ENCODE measurements at places on chromosomes 12 and 14.

DNA sequence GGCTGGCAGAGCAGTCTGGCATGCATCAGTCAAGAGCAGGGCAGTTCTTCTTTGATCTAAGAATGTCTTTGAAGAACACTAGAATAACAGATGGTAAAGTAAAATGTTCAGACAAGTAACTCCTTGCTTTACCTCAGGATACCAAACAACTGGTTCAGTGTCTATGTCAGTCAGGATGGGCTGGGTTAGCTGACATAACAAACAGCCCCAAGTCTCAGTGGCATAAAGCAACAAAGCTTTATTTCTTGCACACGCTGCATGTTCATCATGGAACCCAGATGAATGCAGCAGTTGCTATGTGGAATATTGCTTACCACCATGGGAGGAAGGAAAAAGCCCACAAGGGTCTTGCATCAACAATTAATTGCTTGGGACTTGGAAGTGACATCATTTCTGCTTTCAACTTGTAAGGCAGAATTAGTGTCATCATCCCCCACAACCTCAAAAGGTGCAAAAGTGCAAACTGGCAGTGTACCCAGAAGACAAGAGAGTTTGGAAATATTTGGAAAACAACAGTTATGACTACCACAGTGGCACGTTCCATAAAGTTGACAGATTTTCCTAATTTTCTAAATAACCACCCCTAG, 21.2 kb downstream of the GPRC5D start:
- H3K4me1 ChIP-seq: no peaks in the 10 kb centered on the region
- H3K4me3 ChIP-seq: no peak overlapping the region
- no peak for DNase-seq
- no peak overlapping the region for H3K27ac ChIP-seq
- H3K27me3 ChIP-seq: no peaks in the 10 kb centered on the region
- H3K36me3 ChIP-seq: no peaks in the 10 kb centered on the region

- no peaks in the 10 kb centered on the region for H3K27me3 ChIP-seq
- H3K36me3 ChIP-seq: no peaks in the 10 kb centered on the region
- H3K27ac ChIP-seq: no peak overlapping the region
- no peak overlapping the region for H3K4me3 ChIP-seq
- H3K4me1 ChIP-seq: no peaks in the 10 kb centered on the region
Observed at GRCh38 chr12:5060958-5061357, 17.3 kb downstream of the KCNA5 start.

- peaks cover 6% of the 10 kb centered on the region for H3K27me3 ChIP-seq
- H3K27ac ChIP-seq: no peak overlapping the region
- DNase-seq: no peak
- no peaks in the 10 kb centered on the region for H3K4me1 ChIP-seq
Observed at GRCh38 chr14:24849471-24849870, 200.5 kb downstream of the STXBP6 start.

- H3K27me3 ChIP-seq: no peaks in the 10 kb centered on the region
- H3K36me3 ChIP-seq: no peaks in the 10 kb centered on the region
- no peak for DNase-seq
Observed at GRCh38 chr14:66398437-66398836, 87.7 kb upstream of the CCDC196 start.

DNA sequence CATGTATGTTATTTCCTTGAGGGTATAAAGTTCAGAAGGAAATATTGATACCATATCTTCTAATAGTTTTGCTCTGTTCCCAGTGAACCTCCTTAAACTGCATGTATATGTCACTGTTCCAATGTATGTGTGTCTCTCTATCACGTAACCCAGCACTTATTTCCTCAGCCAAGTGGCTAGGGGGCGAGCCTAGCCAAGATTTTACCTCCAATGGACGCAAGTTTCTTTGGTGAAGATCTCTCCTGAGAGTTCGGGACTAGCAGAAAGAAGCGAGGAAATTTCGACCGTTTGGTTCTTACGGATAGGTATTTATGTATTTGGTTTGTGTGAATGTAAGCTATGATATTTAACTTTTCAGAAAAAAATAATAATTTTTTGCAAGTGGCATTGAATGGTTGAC, 2.5 kb downstream of the SFSWAP start:
- peaks cover 21% of the 10 kb centered on the region for H3K4me1 ChIP-seq
- no peak overlapping the region for H3K4me3 ChIP-seq
- H3K27me3 ChIP-seq: no peaks in the 10 kb centered on the region
- H3K27ac ChIP-seq: no peak overlapping the region
- H3K36me3 ChIP-seq: peaks cover 43% of the 10 kb centered on the region

DNA sequence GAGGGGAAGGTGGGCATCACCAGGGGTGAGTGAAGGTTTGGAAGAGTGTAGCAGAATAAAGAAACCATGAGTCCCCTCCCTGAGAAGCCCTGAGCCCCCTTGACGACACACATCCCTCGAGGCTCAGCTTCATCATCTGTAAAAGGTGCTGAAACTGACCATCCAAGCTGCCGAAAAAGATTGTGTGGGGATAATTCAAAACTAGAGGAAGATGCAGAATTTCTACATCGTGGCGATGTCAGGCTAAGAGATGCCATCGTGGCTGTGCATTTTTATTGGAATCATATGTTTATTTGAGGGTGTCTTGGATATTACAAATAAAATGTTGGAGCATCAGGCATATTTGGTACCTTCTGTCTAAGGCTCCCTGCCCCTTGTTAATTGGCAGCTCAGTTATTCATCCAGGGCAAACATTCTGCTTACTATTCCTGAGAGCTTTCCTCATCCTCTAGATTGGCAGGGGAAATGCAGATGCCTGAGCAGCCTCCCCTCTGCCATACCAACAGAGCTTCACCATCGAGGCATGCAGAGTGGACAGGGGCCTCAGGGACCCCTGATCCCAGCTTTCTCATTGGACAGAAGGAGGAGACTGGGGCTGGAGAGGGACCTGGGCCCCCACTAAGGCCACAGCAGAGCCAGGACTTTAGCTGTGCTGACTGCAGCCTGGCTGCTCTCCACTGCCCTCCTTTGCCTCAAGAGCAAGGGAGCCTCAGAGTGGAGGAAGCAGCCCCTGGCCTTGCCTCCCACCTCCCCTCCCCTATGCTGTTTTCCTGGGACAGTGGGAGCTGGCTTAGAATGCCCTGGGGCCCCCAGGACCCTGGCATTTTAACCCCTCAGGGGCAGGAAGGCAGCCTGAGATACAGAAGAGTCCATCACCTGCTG, 7.0 kb downstream of the SERPINA1 start:
- no peaks in the 10 kb centered on the region for H3K36me3 ChIP-seq
- no peak overlapping the region for H3K27ac ChIP-seq
- H3K4me3 ChIP-seq: no peak overlapping the region
- no peaks in the 10 kb centered on the region for H3K27me3 ChIP-seq
- DNase-seq: no peak

DNA sequence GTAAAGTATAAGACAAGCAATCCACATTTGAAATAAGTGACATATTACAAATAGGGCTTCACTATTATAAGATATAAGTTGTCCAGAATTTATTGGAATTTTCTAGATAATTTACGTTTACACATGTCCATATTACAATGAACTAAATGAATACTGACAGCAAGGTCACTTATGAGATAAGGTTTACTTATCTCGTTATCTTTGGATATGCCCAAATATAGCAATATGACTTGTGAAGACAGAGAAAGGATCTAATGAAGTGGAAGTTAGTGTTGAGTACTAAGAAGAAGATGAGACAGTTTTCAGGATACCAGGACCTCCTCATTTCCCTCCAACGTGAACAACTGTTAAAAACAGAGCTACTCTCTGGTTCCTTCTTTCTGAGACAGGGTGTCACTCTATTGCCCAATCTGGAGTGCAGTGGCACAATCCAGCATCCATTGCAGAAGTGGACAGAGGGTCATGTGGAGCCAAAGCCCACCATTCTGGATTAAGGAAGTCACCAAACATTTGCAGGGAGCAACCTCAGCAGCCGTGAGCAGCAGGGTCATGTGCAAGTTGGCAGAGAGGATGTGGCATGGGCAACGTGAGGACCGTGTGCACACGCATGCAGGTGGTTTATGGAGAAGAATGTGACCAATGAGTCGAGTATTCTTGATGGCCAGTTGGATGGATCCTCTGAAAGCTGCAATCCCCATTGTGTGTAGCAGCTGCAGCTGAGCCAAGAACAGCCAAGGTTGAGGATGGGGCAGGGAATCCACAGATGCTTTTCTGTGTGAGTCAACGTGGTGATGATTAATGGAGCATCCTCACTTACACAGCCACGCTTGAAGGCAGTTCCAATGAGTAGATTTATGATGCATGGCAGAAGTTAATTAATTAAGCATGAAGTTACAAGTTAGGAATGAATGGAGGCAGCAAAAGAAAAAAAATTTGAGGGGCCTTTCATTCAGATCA, 111.0 kb downstream of the BICD1 start:
- H3K27me3 ChIP-seq: no peaks in the 10 kb centered on the region
- DNase-seq: no peak
- H3K27ac ChIP-seq: no peak overlapping the region
- H3K4me3 ChIP-seq: no peak overlapping the region
- H3K4me1 ChIP-seq: no peaks in the 10 kb centered on the region

- no peaks in the 10 kb centered on the region for H3K36me3 ChIP-seq
- DNase-seq: no peak
- no peak overlapping the region for H3K27ac ChIP-seq
- H3K27me3 ChIP-seq: no peaks in the 10 kb centered on the region
- no peak overlapping the region for H3K4me3 ChIP-seq
Observed at GRCh38 chr14:36173161-36173560, 3.4 kb downstream of the PTCSC3 start.

GRCh38 chr12:99146730-99147129, 500.8 kb upstream of the GARIN6 start:
- H3K4me3 ChIP-seq: no peak overlapping the region
- no peaks in the 10 kb centered on the region for H3K4me1 ChIP-seq
- no peaks in the 10 kb centered on the region for H3K36me3 ChIP-seq
- DNase-seq: no peak
- H3K27ac ChIP-seq: no peak overlapping the region

DNA sequence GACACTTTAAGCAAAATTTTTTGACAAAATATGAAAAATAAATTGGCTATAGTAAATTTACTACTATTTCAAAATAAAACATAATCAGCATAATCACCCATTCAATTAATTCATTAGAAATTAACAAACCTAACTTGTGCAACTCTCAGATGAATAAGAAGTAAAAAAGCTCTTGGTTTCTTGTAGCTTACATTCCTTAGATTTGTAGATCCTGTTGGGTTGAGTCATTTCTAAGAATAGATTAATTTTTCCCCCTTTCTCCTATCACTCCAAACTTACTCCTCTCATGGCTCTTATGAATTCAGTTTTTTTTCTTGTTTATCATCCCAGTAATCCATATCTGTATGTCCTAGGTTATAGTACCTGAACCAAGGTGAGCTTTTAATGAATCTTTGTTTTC, 230.9 kb upstream of the LRIG3 start:
- no peak for DNase-seq
- H3K27me3 ChIP-seq: no peaks in the 10 kb centered on the region
- H3K4me1 ChIP-seq: no peaks in the 10 kb centered on the region
- no peaks in the 10 kb centered on the region for H3K36me3 ChIP-seq
- no peak overlapping the region for H3K27ac ChIP-seq

DNA sequence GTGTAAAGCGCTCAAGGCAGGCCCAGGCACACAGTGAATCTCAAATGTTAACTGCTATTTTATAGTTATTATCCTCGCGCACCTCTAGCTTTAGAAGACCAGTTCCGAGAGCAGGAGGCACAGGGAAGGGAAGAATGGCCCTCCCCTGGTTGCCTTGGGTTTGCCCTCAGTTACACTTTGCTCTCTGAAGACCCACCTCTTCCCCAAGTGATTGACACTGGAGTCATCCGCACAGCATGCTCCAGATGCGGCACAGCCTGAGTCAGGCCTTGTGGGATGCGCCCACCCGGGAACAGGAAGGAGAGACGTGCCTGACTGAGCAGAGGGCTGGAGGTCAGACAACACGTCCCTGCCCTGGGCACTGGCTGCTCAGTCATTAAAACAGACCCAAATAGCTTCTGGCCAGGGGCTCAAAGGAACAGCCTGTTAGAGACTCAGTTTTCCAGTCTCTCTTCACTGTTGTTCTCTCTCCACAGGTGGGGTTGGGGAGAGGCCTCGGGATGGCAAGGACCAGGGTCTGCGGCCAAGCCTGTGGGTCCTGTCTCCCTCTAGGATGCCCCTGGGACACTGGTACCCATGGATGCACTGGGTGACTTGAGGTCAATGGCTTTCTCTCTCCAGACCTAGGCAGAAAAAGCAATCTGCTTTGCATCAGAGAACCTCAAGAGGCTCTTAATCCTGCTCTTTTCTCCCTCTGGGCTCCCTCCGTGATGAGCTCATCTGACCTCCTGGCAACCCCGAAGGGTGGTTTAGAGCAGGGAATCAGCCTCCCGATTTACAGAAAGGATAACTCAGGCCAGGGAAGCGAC, 13.6 kb upstream of the MLXIP start:
- no peaks in the 10 kb centered on the region for H3K36me3 ChIP-seq
- no peaks in the 10 kb centered on the region for H3K27me3 ChIP-seq
- no peak overlapping the region for H3K27ac ChIP-seq
- peaks cover 22% of the 10 kb centered on the region for H3K4me1 ChIP-seq
- DNase-seq: no peak

- no peaks in the 10 kb centered on the region for H3K4me1 ChIP-seq
- no peak overlapping the region for H3K4me3 ChIP-seq
- H3K36me3 ChIP-seq: peaks cover 4% of the 10 kb centered on the region
- no peak for DNase-seq
Observed at GRCh38 chr14:31020834-31021575, 4.4 kb upstream of the AP4S1 start.

DNA sequence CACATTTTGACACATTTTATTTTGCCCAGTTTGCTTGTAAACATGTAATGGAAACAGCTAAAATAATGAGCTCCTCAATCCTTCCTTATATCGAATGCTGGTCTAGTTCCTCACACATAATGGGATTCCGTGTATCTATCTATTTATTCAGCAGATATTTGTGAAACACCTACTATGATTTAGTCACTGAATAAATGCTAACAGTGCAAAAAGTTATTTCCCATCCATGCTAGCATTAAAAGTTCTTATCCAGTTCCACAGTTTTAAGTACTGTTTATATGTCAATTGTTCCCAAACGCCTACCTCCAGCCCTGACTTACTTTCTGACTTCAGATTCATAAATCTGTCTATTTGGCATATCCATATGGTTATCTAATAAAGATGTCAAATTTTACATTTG, 1788.7 kb upstream of the FLRT2 start:
- H3K4me1 ChIP-seq: no peaks in the 10 kb centered on the region
- DNase-seq: no peak
- no peak overlapping the region for H3K4me3 ChIP-seq

GRCh38 chr14:57295239-57295638, 26.5 kb downstream of the AP5M1 start:
- H3K27me3 ChIP-seq: no peaks in the 10 kb centered on the region
- no peak for DNase-seq
- H3K4me3 ChIP-seq: no peak overlapping the region

DNA sequence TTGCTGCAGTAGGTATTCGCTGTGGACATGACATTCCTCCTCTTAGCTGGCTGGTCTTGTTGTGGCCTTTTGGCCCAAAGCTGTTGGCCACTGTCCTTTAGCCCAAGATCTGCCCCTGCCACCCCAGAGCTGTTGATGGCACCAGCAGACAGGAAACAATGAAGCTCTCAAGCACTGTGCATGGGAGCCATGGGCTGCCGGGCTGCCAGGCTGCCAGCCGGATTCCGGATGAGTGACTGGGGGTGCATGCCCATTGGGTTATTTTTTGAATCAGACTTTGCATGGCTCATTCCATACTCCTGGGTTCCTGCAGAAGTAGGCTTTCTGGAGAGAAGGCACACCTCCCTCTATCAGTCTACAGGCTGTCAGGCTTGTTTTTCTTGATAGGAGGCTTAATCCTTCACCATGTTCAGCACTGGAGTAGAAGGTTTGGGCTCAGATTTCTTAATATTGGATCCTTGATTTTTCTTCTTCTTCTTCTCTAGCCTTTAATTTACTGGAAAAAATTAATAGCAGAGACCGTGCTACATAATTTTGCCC, 32.4 kb downstream of the MAX start:
- peaks cover 30% of the 10 kb centered on the region for H3K36me3 ChIP-seq
- H3K4me3 ChIP-seq: no peak overlapping the region
- no peaks in the 10 kb centered on the region for H3K27me3 ChIP-seq
- H3K4me1 ChIP-seq: peaks cover 5% of the 10 kb centered on the region
- no peak overlapping the region for H3K27ac ChIP-seq

Measured in natural killer cell (primary cell).